ENCODE measurements at places on chromosomes 5 and 9.

DNA sequence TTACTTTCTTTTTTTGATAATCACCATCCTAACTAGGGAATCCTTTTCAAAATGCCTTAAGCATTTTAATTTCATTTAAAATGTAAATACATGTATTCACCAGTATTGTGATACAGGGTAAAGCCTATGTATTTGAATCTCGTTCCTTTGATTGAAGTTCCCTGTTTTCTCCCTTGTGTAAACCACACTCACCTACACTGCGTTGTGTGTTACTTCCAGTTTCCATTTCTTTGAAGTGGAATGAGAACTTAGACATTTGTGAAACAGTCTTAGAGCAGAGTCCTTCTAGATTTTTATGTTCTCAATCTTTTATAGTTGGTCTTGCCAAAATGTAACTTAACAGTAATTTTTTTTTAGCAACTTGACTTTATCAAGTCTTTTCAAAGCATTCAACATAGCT, 101.4 kb downstream of the ZNF462 start:
- DNase-seq: no peak

DNA sequence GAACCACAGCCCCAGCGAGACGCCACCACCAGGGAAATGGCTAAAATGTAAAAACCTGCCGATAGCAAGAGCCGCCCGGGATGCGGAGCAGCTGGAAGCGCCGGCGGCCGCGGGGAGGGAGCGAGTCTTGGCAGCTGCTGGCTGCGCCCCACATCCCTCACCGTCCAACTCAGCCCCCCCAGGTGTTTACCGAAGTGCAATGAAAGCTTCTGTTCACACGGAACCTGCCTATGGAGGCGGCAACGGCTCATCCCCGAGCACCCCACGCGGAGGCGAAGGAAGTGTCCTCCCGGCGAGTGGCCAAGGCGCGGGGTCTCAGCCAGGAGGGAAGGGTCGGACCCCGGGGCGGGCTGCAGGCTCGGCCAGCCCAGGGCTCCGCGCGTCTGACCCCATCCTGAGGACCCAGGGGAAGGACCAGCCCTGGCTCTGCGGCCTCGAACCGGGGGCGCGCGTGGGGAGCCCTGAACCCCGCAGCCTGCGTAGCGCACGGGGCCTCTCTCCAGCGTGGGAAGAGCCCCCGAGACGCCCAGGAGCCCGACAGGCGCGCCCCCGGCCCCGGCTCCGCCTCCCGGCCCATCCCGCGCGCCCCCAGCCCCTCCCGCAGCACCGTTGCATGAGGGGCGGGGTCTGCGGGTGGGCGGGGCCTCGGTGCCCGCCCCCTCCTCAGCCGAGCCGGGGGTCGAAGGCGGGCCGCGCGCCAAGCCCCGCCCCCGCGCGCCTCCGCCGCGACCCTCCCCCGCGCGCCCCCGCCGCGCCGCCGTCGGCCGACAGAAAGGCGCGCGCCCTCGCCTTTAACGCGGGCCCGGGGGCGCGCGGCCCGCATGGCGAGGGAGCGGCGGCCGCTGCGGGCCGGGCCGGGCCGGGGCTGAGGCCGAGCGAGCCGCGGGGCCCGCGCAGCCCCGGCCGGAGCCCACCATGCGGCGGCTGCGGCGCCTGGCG, at the start of gene DIPK1B:
TSS of gene DIPK1B (plus strand) at position 822 of the 939 bp plus-strand sequence. CDS start at position 916, 94 bp downstream.
- no peak for DNase-seq

DNA sequence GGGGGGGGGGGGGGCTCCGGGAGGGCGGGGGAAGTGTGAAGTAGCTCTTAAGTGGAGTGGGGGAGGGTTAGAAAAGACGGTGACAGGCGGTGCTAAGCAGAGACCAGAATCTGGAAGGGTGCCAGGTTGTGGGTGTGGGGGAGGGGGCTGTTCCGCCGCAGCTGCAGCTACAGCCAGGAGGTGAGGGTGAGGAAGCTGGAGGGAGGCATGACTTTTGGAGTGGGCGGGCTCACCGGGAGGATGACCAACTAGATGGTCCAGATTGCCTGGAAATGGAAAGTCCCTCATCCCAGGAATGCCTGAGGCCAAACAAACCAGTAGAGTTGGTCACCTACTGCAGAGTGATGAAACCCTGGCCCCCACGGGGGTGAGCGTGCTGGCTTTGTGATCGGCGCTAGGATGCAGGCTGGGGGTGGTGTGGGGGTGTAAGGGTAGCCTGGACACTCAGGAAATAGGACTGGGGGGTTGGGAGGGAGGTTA, 158.1 kb upstream of the SHB start:
- no peak for DNase-seq

- no peak for DNase-seq
Observed at GRCh38 chr5:100800562-100800961, 102.5 kb downstream of the ST8SIA4 start.

- DNase-seq: no peak
Observed at GRCh38 chr5:117690612-117691011, 1116.0 kb upstream of the SEMA6A start.

DNA sequence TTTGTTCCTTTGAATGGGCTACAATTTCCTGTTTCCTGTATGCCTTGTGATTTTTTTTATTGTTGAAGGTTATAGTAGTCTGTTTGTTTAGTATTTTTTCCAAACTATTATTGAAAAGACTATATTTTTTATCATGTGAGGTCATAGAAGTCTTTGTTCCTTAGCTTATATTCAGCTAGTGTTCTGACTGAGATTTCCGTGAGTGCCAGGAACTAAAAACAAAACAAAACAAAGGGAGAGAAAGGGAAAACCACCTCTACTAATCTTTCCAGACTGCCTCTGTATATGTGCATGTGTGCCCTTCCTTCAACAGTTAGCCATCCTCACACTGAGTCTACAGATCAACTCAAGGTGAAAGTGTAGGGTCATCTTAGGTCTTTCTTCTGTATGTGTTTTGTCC, 79.0 kb downstream of the OSTF1 start:
- DNase-seq: no peak
